ENCODE measurements at places on chromosomes 6 and 20.
A peak's percentile ranks its signal among the peaks of the same experiment; 100 is the strongest.

DNA sequence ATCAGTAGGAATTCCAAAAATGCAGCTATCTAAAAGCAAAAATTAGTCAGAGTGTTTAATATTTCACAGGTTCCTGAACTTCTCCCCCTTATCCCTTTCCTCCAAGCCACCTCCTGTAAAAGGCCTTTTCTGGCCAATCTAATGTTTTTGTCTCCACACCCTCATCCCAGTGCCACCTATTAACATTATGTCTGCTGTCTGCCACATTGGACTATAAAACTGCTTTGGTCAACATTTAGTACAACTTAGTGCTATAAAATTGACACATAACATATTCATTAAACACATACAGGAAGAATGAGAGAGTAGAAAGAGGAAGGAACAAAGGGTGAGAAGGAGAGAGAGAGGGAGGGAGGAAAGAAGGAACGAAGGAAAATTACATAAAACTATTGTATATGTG, 47.7 kb downstream of the MMUT start:
- DNase-seq: no peak

DNA sequence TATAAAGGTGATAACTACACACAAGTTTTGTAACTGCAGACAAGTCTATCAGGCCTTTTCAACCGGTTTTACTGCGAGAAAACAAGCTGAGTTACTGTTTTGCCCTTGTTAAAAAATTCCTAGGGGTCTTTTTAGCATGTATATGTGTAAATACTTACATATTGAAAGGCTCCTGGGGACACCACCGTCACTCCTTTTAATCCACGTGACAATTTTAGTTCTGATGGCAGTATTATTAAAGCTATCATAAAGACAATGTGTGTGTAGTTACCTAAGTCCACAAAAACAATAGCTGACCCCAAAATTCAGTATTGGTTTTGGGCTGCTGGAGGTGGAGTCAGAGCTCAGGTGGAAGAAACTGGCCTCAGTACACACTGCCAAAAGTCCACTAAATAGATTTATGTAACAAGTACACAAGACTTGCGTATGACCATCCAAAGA, 41.3 kb upstream of the HFE start:
- DNase-seq: no peak

DNA sequence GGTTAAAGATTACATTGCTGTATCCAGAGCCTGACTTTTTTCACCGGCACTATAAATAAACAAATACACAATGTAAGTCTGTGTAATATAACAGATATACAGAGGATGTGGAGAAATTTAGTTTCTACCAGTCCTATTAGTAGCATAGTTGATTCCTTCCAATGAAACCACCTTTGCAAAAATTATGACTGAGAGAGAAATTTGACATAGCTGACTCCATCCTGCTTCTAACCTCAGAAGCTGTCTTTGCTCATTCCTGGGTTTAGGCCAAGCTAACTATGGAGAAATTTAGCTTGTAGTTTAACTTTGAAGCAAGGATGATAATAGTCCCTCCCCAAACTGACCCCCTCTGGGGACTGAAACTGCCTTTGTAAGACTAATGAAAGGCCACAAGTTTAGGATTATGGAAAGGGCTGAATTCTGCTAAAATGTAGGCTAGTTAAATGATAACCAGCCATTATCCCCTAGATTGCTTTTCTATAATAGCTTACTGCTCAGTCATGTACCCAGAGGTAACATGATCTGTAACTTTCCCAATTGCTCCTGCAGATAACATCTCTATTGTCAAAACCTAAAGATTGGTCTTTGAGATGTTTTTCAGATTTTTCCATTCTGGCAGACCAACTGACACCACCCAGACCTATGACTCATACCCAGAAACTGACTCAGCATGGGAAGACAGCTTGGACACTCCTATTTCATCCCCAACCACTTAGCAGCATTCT, 172.8 kb upstream of the ARG1 start:
- no peak for DNase-seq

GRCh38 chr20:38460040-38460623, 12.5 kb upstream of the RALGAPB start:
- DNase-seq: no peak

DNA sequence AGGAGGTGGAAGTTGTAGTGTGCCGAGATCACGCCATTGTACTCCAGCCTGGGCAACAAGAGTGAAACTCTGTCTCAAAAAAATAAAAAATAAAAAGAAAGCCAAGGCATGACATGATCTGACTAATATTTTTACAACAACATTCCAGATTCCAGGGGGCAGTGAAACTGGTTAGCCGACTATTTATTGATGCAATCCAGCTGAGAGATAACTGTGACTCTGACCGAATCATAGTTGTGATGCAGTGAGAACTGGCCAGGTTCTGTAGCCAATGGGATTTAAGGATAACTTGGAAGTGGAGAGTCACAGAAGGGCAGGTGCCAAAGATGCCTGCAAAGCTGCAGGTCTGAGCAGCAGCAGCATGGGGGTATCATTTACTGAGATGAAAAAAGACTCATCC, 82.9 kb upstream of the TSHZ2 start:
- peak; percentile 25 for DNase-seq

- no peak for DNase-seq
Observed at GRCh38 chr6:43717822-43718221, 30.2 kb upstream of the MRPS18A start.

GRCh38 chr20:44643596-44644229, 7.8 kb downstream of the ADA start:
- peak; percentile 38 for DNase-seq

DNA sequence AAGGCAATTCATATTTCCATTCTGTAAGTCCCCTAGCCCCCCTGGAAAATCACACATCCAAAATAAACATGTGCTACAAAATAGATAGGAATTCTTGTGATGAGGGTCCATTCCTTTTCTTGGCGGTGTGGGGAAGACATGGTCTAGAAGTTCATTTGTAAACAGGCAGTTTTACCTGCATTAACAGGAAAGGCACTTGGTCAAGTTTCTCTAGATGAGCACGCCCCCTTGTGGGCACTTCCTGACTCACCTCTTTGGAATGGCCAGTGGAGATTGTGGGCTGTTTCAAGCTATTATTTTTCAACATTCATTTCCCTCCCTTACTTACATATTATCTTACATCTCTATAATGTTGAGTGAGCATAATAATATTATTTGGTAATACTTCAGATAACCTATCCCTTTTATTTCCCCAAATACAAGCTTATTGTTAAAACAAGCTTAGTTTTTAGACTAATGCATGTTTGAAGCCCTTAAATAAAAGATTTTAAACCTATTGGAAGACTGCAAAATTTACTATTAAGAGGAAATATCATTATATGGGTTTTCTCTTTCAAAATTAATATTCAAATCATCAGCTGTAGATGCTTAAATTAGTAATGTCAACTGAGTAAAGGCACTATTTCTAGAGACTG, 92.1 kb downstream of the TASP1 start:
- peak; percentile 69 for DNase-seq

GRCh38 chr6:56368491-56368890, 121.1 kb upstream of the COL21A1 start:
- DNase-seq: no peak

- DNase-seq: no peak
Observed at GRCh38 chr6:152184917-152185574, 377.6 kb downstream of the ESR1 start.

- DNase-seq: no peak
Observed at GRCh38 chr20:21575167-21575566, 61.3 kb upstream of the NKX2-2 start.

DNA sequence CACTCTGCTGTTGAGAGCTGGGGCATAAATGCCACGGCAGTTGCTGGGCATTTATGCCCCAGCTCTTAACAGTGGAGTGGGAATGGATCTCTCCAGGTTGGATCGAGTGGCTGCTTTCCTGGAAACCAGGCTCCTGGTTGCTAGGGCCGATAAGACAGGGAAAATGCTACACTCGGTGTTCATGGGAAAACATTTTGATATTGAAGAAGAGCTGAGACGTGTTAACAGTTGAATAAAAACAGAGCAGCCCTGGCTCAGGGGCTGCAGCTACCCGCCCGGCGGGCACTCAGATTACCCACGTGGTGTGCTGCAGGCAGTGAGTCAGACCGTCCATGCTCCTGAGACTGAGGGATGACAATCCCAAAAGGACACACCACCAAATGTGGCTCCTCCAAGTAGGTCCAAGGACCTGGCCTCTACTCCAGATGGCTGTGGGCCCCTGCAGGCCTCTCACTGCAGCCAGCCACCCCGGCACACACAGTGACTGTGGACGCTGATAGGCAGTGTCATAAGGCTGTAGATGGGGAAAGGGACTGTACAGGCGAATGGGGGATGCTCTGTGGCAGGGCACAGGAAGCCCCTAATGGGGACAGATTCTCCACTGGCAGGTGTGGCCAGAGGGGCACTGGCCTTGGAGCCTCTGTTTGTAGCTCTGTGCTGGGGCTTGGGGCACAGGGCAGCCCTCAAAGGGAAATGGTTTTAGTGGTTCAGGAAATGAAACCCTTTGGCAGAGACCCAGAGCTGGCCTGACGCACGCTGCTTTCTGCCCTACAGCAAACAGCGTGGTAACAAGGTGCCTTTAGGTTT, 237.8 kb downstream of the LY86 start:
- peak; percentile 68 for DNase-seq

DNA sequence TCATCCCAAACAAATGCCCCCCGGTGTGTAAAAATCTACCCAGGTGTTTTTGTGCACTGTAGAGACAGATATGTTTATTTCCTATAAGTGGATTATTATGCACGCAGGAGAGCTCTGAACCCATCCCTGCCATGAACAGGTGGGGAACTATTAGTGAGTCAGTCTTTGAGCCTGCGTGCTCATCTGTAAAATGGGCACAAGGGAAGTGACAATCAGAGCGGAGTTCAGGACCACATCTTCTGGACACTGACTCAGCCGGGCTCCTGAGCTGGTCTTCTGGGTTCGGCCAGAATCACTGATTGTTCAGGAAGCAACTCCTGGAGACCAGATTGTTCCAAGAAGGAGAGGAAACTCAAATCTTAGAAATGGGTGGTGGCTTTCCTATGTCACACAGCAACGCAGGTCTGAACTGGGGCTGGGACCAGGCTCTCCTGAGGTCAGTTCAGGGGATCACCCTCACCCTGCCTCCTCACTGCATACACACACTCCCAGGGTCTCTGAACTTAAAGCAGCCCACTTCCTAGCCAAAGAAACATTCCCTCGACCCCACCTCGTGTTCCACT, 27.3 kb upstream of the TGM2 start:
- no peak for DNase-seq

DNA sequence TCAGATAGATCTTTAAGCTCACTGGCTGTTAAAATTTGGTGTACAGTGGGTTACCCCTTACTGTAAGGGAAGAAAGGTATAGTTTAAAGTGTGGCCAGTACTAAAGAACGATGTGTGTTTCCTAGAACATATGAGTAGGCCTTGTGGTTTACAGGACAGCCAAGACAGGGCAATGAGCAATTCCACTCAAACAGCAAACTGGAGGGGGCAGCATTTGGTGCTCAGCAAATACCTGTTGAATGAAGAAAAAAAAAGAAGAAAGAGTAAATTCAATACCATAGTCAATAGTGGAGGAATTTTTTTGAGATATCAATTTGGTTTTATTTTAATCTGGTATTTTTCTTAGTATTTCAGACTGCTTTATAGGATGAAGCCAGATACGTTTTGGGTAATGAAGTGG, 3.8 kb upstream of the NCOA5 start:
- DNase-seq: no peak

- no peak for DNase-seq
Observed at GRCh38 chr6:53648184-53648943, 17.2 kb downstream of the KLHL31 start.

DNA sequence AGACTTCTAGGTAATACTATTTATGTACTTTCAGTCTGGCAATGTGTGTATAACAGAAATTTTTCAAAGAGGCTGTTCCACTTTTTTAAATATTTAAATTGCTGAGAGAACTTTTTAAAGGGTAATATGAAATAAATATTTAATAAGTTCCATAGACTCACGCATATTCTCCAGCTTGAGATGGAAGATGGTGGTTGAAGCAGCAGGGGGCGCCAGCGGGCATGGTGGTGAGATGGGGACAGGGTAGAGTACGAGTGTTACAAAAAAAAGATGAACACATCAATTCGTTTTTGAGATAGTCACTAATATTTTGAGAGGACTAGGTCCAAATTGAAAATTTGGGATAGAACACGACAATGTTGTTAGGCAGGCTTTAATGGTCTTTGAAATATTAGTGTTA, 68.4 kb downstream of the RSPO3 start:
- peak; percentile 64 for DNase-seq

- no peak for DNase-seq
Observed at GRCh38 chr6:4394786-4395185, 259.4 kb upstream of the ECI2 start.

DNA sequence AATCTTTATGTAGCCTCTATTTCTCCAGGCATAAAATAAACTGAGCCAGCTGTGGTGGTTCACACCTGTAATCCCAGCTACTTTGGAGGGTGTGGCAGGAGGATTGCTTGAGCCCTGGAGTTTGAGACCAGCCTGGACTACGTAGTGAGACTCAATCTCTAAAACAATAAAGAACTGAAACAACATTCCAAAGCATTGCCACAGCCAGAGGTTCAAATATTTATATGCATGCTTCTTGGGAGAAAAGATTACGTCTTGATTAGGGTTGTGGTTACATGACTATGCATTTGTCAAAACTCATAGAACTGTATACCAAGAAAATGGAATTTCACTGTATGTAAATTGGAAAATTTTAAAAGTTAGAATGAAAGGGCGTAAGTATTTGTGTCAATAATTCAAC, 27.7 kb upstream of the PAX1 start:
- no peak for DNase-seq

DNA sequence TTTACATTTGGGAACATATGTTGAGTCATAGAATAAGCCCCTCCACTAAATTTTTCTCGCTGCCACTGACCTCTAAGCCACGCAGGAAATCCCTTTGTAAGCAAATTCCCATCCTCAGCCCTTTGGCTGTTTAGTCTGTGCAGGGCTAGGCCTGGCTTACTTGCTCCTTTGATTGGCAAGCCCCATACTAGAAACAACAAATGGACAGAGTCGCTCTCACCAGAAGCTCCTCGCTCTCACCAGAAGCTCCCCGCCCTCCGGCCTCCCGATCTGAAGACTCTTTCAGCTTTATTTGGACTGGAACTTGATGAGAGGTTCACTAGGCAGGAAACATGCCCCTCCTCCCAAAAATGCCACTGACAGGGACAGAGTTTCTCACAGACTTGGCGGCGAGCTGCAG, 149.2 kb upstream of the EXOC2 start:
- DNase-seq: no peak

GRCh38 chr6:146985111-146985510, 219.1 kb upstream of the STXBP5 start:
- DNase-seq: no peak

DNA sequence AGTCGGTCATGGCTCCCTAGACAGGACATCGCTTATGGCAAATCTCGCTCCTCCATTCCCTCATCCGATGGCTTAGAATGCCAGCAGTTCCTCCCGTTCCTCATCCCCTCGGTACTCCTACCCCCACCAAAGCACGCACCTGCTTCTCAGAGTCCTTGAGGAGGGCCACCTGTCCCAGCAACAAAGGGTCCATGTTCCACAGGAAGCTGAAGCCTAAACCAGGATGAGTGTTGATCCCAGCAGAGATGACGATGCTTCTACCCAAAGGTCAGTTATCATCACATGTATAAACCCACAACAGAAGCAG, 111.2 kb downstream of the THBS2 start:
- DNase-seq: no peak

Measured in body of pancreas (tissue), 4 donors.